ENCODE measurements at places on chromosomes 13 and 19. TPM values are rescaled to one million over a fixed set of nuclear protein-coding genes. Genes with fewer than 3 reads are reported as not detected.
A peak's percentile ranks its signal among the peaks of the same experiment; 100 is the strongest.

The GPR12 gene
- total RNA-seq = not detected

The FFAR2 gene
- total RNA-seq = not detected

The FXYD1 gene
- 22.9 TPM for total RNA-seq

The ZNF836 gene
- total RNA-seq = 4.5 TPM

GRCh38 chr13:111549464-111549863 lies 229.0 kb downstream of the TEX29 start:
- no peak for DNase-seq

- DNase-seq = peak; percentile 68
These were observed 44.6 kb downstream of the ZNF787 start for GRCh38 chr19:56076498-56076897.

GRCh38 chr13:110443622-110444225 lies 117.8 kb downstream of the RAB20 start:
- DNase-seq = no peak

DNA sequence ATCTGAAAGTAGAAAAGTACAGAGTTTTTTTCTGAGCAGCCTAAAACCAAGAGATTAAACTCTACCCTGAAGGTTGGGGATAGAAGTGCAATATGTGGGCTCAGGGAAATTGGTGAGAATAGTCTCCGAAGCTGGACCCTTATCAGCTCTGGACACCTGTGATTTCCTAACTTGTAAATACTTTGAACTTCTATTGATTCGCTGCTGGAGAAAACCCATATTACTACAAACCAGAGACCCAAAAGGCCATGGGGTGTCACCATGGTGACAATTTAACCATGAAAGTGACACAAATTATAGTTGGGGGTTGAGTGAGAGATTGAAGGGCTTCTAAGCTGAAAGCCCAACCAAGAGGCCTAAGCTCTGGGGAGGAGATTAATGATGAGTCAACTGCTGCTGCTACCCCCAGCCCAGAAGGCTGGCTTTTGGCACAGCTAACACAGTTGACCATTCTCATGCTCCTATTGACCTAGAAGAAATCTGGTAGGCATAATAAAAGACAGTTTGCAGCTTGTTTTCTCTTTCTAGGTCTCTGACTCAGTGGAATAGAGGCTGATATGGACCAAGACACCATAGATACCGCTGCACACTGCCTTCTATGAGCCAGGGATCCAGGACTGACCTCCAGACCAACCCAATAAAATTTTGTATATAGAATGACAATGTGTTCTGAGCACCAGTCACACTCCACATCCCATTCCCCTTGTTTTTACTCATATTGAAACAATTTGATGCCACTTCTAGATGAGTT lies 131.9 kb upstream of the FNDC3A start:
- DNase-seq = no peak

- no peak for DNase-seq
These were observed 1328.2 kb downstream of the OLFM4 start for GRCh38 chr13:54356849-54357248.

DNA sequence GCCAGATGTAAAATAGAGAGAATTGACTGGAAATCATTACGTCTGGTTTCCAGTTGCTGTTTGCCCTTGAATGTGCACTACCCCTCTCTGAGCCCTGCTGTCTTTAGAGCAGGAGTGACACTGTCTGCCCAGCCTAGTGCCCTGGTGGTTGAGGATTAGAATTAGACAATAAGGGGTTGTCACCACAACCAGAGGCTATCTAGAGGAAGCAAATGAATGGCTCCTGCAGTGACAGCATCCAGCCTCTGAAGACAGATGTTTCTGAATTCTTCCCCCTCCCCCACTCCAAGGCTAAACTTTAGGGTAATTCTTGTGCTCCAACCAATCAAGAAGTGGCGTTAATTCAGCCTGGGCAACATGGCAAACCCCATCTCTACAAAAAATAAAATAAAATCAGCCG lies 2.0 kb downstream of the RAB8A start:
- DNase-seq = peak; percentile 26

- DNase-seq = no peak
These were observed 35.6 kb downstream of the METTL21C start for GRCh38 chr13:102659168-102659713.

DNA sequence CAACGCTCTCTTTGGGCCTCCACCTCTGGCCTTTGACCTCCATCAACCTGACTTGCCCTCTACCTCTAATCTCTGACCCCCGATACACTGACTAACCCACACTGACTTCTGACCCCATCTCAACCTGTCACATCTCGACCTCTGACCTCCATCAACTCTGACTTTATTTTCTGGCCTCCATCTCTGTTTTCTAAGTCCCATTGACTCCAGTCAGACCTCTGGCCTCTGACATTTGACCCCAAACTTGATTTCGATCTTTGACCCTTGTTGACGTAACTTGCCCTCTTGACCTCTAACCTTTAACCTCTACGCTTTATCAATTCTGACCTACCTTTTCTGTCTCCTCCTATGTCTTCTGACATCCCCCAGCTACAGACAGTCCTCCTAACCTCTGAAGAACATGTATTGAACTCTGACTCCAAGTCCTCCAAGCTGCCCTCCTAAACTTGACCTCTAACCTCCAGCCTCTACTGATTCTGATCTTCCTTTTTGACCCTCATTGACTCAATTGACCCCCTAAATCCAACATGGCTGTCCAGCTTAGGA lies 780 bp downstream of the ACP4 start:
- DNase-seq = no peak

DNA sequence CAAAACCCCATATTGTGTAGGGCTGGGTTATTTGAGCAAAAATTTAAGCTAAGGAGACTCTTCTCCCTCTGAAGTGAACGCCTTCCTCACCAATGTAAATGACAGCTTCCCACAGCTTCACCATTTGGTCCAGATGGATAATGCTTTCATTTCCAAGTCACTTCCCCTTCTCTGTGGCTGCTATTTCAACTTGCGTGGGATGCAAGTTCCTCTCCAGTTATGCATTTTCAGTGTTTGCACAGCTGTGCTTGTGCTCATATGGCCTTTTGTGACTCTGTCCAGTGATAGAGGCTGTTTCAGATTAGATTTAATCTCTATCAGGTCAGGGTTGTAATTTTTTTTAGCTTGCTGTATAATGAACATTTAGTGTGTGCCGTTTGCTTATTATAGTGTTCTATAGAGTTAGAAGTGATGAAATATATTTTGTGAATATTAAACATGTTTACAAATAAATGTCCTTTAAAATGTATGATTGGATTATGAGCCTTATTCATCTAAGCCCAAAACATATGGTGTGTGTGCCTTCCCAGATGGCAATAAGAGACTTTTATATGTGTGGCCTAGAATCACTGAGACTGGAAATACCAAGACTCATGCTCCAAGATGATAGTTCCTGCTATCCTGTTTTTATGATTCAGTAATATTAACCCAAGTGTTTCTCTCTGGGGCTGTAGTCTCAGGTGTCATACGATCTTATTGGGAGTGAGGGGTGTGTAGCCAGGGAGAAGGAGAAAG lies 86.6 kb downstream of the TNFRSF19 start:
- DNase-seq = peak; percentile 77

DNA sequence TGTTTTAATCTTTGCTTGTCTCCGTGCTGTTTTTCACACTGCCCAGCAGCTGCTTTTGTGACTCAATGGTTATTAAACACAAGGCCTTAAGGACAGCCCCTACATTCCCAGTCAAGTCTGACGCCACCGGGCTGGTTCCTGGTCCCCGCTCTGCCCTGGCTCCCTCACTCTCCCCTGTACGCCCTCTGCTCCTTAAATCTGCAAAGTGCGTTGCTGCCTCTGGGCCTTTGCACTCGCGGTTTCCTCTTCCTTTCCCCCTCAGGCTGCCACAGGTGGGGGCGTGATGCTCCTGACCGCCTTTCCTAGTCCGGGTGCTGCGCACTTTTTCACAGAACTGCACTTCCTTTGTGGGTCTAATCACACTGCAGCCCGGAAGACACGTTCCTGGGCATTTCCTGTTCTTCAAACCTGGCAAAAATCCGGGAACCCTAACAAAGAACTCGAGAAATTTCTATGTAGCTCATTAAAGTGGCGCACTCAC lies 25.6 kb downstream of the NOSIP start:
- no peak for DNase-seq

- DNase-seq = no peak
These were observed 532.4 kb upstream of the NBEA start for GRCh38 chr13:34409496-34410182.

- no peak for DNase-seq
These were observed 15.3 kb downstream of the ZNF536 start for GRCh38 chr19:30387311-30388115.
